Epithelial cell of proximal tubule (primary cell): ENCODE measurements at places on chromosomes 2 and 18.

- DNase-seq: no peak
These were observed 48.9 kb upstream of the RMDN2 start for GRCh38 chr2:37876227-37876626.

DNA sequence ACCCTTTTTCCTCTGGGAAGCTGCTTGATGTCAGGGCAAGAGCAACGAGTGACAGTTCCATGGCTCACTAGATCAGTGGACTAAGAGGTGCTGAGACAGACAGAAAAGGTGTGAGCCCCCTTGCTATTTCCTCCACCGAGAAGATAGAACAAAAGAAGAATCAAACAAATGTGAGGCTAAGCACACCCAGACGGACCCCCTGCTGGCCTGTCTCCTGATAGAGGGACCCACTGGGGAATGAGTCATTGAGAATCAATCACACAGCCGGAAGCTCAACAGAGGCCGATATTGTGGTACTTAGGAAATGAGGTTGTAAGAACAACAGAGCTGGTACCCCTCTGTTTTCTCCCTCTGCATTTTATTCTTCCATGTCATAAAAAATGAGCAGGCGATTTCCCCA, 89.8 kb upstream of the TEX51 start:
- no peak for DNase-seq

DNA sequence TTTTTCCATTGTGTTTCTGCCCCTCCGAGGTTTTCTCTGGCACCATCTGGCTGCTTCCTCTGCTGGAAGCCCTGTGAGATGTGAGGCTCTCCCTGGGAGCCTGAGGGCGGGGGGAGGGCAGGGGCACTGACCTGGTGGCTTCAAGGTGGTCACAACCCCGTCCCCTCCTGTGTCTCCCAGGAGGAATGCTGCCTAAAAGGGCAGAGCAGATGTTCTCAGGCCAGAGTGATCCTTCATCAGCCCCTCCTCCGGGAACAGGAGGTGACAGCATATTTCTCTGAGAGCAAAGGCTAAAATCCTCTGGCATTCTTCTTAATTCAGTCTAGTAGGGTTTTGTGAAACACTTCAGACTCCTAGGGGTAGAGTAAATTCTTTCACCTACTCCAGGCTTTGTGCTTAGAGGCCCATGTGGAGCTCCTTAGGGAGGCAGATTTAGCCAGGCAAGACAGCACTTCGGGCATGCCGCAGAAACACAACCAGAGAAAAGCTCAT, 18.3 kb upstream of the GREB1 start:
- DNase-seq: no peak

- no peak for DNase-seq
These were observed 38.2 kb downstream of the NHEJ1 start for GRCh38 chr2:219122202-219122980.

- DNase-seq: no peak
These were observed 89.6 kb downstream of the ITGB1BP1 start for GRCh38 chr2:9333591-9334171.

GRCh38 chr2:64978514-64979268, 10.5 kb upstream of the SLC1A4 start:
- DNase-seq: no peak

- no peak for DNase-seq
These were observed 10.6 kb upstream of the ATG16L1 start for GRCh38 chr2:233240897-233241296.

DNA sequence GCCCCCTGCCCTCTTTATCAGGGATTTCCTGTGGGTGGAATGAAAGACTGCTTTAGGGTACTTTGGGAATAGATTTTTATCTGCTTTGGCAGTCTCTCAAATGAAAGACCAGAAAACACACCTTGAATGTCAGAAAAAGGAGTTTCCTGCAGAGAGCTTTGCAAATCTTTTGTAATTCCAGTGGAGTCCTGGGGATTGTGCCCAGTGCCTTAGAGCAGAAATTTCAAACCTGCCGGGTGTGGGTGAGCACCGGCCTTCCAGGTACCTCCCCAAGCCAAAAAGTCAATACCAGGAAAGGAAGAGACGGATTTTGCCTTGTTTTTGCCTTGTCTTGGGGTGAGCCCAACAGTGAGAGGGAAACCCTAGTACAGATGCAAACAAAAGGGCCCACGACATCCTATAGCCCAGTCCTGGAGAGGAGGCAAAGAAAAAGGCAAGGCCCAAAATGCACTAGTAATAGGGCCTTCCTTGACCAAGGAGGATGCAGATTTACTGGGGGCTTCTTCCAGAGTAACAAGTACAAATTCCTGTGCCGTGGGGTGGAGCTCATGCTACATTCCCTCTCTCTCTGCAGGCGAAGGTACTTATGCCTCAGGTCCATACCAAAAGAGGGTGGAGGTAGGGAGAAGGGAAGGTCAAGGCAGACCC, 36.4 kb downstream of the FOXI3 start:
- no peak for DNase-seq

GRCh38 chr2:144705328-144706245, 185.7 kb upstream of the ZEB2 start:
- no peak for DNase-seq
